ENCODE measurements at places on chromosomes 2 and 18.

DNA sequence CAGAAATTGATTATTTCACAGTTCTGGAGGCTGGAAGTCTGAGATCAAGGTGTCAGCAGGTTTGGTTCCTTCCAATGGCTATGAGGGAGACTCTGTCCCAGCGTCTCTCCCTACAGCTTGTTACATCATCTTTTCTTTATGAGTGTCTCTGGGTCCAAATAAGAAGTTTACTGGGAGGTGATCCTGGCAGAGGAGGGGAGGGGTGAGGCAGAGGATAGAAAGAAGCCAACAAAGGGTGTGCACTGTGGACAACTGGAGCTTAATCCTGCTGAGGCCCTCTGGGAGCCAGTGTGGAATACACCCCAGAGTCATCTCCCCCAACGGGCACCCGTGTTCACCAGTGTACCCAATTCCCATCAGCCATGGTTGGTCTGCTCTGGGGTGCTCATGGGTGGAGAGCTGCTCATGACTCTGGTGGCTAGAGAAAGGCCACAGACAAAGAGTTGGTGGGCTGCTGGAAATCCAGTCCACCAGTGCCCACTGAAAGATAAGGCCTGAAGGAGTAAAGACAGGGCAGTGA is 57.5 kb upstream of the CTLA4 start:
- DNase-seq, result no peak

DNA sequence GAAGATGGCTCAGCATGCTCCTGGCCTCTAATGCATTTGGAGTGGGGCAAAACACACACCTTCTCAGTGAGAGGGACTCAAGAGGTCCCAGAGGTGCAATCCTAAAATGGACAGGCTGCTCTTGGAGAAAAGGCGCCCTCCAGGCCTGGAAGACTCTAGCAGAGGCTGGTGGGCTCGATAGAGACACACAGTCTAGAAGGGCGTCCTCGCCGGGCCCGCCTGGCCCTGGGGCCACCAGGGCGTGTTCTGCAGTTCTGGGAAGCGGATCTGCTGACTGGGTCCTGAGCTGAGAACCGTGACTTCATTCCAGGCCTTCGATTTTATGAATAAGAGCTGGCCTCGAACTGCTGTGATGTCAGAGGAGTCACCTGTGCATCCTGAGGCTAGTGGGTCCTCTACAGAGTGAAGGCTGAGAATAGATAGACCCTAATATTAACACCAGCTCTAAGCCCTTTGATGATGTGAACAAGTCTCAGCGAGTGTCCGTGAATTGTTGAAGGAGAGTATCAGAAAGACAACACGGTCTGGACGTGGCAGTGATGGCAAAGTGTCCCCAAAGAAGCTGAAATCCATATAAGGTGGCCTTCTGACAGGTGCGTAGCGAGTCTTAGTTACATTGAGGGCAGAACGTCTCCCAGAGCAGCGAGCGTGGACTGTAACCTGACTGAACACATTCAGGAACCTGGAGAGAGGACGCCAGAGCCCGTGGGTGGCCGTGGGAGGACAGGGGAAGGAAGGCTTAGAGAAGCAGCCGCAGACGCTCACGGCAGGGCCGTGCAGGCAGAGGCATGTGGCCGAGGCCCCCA is 136.9 kb downstream of the PTGR3 start:
- no peak for DNase-seq

- no peak for DNase-seq
Observed at GRCh38 chr2:21233194-21233593, 109.4 kb downstream of the TDRD15 start.

DNA sequence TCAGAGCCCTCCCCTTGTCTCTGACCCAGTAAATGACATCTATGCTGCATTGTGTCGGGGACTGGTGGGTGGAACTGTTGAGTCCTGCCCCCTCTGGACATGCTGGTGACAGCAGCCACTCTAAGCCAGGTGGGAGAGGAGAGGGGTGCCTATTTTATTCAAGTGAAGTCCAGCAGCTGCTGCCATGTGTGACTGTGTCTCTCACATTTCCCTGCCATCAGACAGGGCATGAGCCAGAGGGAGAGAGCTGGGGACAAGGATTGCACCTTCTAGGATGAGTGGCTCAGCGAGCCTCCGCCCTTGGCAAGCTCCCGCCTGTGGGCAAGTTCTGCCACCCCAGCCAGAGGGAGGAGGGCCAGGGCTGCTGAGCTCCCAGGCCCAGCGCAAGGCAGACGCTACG is 13.7 kb downstream of the NGEF start:
- no peak for DNase-seq

DNA sequence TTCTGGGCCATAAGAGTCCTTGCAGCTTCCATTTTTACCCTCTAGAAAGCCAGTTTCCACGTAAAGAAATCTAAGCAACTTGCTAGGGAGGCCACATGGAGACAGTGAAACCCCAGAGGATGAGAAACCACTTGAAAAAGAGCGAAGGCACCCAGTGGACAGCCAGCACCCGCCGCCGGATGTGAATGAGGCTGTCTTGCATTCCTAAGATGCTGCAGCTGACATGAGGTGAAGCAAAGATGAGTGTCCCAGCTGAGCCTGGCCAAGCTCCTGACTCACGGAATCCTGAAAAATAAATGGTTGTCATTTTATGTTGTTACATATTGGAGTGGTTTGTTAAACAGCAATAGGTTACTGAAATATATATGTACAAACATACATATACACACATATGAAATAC is 65.9 kb upstream of the STPG4 start:
- no peak for DNase-seq
